ENCODE measurements at places on chromosomes 4 and X.

DNA sequence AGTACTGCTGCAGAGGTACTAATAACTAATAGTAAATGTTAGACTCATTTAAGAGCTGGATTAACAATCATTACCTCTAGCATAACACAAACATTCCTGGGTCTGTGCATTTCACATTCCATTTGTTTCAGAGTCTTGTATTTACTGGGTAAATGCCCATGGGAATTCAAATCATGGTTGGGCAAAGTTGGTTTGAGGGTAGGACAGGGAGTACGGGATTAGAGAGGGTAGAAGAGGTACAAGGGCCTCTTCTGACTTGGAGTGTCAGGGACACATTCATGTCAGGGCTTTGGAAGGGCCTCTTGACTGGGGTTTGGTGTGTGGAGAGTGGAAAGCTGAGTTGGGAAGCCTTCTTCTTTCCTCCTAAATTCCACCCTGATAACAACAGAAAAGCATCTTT lies 65.9 kb downstream of the WWC2 start:
- no peak for DNase-seq

DNA sequence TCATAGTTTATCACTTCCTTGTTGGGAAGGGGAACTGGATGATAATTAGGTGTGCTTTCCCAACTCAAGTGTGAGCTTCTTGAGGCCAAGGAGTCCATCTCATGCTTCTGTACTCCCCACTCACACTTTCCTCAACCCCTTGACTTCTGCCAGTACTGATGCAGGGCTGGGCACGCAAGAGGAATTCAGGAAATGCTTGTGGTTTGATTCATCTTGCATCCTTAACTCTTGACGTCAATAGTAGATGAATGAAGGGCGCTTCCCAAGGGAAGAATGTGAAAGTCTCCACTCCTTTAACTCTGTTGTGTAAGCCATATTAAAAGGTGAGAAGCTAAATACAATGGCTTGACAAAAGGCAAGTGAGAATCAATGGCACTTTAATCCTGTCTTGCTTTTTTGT lies 101.8 kb downstream of the AGTR2 start:
- DNase-seq: no peak

GRCh38 chr4:67122029-67122428 lies 423.3 kb downstream of the CENPC start:
- DNase-seq: no peak

DNA sequence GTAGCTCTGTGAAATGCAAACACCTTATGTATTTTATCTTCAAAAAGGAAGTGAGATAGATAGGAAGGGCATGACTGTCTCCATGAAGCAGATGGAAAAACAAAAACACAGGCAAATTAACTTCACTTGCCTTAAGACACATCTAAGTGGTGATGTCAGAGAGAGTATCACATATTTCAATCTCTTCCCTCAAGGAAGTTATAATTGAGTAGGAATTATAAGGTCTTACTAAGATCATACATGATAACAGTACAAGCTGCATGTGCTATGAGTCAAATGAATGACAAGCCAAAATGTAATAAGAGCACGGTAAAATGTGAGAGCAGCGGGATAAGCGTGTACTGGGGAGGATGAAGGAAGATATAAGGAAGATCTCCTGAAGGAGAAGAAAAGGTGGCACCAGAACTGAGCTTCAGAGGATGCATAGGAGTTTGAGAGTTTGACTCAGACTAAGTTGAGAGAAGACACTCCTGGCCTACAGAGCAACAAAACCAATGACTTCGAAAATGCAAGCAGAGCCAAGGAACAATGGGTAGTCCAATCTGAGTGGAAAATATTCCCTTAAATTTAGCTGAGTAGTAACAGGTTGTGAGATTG lies 43.3 kb upstream of the GALNT7 start:
- DNase-seq: no peak

DNA sequence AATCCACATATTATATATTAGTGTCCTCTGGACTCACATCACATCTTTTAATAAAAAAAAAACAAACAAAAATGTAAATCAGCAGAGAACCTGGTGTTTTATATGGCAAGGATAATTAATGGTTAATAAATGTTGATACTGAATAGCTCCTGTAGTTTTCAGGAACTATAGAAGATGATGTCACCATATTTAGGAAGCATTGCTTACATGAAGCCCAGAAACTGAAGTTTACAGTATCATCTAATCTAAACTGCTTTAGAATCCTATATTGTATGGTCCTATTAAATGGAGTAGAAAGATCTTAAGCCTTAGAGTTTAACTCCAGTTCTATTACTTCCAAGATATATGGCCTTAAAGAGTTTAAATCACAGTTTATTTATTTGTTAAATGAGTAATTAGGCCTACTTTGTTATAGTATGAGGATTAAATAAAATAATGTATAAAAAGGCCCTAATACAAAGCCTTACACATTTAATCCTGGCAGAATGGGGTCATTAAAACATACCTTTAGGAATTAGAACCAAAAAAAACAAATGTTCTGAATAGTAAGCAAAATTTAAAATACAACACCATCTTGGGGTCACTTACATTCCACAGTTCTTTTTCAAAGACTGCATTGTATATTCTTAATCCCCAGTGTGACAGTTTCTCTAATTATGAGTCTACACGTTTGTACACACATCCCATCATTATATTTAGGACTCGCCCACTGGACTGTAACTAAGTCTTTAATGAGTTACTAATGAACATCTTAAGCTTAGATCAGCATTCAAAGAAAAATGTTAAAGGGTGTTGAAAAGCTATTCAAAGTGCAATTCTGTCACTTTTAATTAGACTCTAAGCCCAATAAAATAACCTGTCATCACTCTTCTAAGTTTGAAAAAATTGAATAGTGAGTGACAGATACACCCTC lies 305.9 kb downstream of the ADGRL3 start:
- no peak for DNase-seq

DNA sequence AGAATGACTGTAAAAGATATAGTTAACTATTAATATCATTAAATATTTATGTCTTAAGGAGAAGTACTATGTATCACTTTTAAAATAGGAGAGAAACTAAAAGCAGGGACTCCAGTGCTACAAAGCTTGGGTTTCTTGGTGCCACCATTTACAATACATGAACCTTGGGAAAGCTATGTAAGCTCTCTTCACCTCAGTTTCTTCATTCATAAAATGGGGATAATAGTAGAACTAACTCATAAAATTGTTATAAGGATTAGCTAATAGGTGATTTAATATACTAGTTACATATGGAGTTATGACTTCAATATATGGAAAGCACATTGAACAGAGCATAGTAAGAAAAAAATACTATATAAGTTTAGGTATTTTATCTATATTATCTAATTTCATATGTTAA lies 23.7 kb downstream of the EPGN start:
- no peak for DNase-seq

DNA sequence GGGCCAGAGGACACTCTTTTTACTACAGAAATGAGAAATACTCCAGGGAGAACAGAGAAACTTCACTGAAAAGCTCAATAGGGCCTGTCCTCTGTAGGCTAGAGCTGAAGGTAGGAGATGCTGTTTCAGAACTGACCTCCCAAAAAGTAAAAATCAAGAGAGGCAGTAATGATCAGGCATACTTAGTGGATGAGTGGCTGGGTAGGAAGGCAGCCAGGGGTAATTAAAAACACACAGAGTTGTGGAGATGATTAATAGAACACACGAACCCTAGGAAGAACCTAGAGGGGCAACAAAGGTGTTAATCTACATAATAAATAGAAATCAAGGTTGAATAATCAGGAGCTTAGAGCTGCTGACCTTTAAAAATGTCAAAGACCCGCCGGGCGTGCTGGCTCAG lies 582.4 kb upstream of the ADGRL3 start:
- DNase-seq: no peak

DNA sequence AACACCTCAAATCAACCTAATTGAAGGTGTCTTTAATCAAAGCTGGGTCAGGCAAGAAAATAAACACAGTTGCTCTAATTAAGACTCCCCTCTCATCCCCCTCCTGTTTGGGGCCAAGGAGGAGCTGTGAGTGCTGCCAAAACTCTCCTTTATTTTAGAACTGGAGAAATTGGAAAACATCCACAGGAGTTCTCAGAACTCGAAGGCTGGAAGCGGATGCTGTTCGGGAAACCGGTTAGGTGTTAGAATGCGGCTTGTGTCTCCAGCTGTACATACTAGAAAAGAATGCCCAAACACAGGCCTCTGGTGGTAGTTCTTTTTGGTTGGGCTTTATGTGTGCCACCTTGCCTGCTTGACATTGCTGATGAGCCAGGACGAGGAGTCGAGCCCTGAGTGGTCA lies 118.2 kb downstream of the GPR143 start:
- DNase-seq: no peak

DNA sequence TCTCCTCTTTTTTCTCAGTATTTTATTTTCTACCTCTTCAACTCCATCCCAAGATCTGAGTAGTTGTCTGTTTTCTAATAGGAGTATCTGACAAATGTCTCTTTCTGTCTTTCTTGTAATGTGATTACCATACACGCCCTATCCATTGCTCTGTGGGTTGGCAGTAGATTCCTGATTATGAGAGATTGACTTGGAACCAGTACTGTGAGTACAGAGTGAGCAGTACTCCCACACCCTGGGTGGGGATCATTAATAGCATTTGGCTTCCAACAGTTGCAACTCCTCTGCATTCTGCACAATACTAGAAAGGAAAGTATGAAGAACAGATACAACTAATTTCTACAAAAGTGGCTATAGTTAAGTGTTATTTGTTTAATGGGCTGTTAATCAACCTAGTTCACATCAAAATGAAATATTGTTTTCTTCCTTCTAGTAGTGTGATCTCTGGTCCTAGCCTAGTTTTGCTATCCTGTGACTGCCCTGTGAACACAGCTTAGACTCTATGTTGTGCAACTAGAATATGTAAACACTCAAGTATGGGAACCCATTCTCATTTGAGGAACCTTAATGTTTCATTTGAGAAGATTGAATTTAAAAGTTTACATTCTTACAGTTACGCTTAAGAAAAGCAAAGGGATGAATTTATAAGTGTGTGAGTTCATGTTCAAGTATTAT lies 112.9 kb downstream of the PTPN13 start:
- no peak for DNase-seq

GRCh38 chrX:120462370-120462769 lies 6.7 kb downstream of the LAMP2 start:
- no peak for DNase-seq

DNA sequence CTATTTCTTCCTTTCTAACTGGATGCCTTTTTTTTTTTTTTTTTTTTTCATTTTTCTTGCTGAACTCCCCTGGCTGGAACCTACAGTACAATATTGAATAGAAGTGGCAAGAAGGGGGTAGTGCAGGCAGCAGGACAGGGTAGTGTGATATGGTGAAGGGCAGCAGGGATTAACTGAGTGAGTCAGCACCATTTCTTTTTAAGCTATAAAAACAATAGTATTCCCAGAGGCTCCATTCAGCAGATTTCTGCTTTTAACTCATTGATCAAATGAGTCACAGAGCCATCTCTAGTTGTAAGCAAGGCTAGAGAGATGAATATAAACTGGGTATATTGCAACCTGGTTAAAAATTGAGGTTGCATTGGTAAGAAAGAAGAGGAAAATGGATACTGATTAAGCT lies 53.6 kb upstream of the SETD7 start:
- DNase-seq: no peak
